ENCODE measurements at places on chromosomes 3 and 15.

DNA sequence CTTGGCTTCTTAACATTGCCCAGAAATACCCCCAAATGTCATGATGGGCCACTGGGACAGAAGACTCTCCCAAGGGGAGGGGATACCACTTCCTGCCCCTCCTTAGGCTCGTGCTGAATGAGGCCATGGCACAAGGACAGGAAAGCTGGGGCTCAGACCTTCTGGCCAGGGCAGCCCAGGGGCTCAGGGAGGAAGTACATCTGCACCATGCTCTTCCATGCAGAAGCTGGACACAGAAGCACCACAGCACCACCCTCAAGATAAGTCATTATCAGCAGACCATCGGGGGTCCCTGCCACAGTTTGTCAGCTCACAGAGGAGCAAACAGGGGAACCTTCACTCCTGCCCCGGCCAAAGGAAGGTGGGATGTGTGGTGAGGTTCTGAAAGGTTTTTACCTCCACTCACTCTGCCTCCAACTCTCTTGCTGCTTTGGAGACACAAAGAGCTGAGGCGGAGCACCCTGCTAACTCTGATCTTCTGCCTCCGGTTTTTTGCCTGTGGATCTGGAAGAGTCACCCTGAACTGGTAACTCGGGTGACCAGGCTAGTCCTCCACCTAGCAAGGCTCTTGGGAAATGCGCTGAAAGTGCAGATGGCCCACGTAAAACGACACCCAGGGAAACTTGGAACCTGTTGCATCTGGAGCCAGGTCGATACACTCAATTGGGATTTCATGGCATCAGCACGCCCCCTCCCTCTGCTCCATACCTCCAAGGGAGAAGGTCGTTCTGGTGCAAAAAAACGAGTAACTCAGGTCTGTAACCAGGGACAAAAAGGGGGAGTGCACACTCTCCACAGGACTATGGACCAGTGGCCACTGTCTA is 8.3 kb downstream of the BMF start:
- no peak for DNase-seq

- no peak for DNase-seq
These were observed 41.5 kb downstream of the TLE3 start for GRCh38 chr15:70056091-70056680.

- no peak for DNase-seq
These were observed 15.8 kb upstream of the SST start for GRCh38 chr3:187685948-187686347.

DNA sequence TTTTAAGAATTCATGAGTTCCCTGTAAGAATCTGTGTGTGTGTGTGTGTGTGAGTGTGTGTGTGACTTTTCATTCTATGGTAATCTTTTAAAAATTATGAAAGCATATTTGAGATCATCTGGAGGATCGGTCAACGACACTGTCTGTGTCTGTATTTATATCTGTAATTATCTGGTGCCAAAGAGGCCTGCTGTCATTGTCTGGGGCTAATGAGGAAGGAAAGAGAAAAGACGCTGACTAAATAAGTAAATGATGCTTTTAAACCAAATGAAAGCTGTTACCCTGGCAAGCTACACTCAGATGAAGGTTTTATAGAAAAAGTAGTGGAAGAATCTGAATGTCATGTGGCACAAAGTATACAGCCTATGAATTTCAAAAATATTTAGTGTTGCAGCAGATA is 439.8 kb downstream of the RBMS3 start:
- DNase-seq = no peak

DNA sequence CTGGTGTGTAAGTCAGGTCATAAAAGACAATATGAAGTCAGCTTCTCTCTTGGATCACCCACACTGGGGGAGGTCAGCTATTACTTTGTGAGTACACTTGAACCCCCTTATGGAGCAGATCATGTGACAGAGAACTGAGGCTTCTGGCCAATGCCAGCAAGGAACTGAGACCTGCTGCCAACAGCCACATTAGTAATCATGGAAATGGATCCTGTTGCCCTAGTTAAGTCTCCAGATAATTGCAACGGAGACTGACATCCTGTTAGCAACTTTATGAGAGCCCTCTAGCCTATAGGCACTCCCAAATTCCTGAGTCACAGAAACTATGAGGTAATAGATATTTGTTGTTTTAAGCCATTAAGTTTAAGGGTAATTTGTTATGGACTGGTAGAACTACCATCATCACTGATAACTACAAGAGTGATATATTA is 110.4 kb upstream of the GMNC start:
- no peak for DNase-seq

- no peak for DNase-seq
These were observed 86.8 kb upstream of the NR2F2 start for GRCh38 chr15:96243701-96244100.

DNA sequence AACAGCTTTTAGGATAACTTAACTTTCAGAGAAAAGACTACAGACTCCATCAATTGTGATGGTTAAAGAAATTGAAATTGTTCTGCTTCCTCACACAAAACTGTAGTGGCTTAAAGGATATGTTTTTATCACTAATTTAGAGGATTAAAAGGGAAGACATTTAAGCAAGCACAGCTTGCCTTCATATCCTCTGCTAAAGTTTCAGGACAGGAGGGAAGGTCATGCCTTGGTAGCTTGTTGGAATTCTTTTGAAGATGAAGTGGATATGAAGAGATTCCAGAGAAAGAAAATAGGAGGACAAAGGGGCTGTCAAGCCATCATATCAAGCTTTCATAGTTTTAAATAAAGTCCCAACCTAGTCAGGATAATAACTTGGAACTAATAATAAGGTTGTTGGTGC is 33.1 kb downstream of the CCDC80 start:
- DNase-seq = no peak
